ENCODE measurements at places on chromosomes 5 and 9. TPM values are rescaled to one million over a fixed set of nuclear protein-coding genes. Genes with fewer than 3 reads are reported as not detected.

The BAG1 gene
- total RNA-seq = 139 TPM

The FOXD4L3 gene
- total RNA-seq = 0.18 TPM

The PCDHA13 gene
- total RNA-seq = not detected

The IL13 gene
- not detected for total RNA-seq

The IFNA21 gene
- total RNA-seq = not detected
